ENCODE measurements at places on chromosomes 3 and 15.

GRCh38 chr3:74080056-74080461 is 455.3 kb upstream of the PDZRN3 start:
- no peak for DNase-seq

GRCh38 chr3:2156244-2156847 is 57.7 kb downstream of the CNTN4 start:
- DNase-seq = peak; percentile 36

GRCh38 chr3:64530434-64531049 is 157.3 kb downstream of the ADAMTS9 start:
- DNase-seq = peak; percentile 59

DNA sequence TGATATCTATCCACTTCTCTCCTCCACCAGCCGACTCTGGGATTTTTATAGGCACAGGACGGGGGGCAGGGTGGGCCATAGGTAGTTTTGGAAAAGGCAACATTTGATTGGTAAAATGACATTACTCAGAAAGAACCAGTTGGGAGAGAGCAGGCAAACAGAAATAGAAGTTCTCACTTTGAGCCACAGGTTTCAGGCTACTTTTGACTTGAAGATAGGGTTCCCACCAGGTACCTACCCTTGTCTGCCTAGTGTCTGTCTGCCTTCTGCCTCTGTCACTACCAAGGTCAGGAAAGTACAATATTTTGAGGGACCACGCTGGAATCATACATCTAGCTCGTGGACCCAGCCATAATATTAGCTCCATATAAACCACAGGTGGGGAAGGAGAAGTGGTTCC is 412.9 kb upstream of the GRM7 start:
- no peak for DNase-seq

DNA sequence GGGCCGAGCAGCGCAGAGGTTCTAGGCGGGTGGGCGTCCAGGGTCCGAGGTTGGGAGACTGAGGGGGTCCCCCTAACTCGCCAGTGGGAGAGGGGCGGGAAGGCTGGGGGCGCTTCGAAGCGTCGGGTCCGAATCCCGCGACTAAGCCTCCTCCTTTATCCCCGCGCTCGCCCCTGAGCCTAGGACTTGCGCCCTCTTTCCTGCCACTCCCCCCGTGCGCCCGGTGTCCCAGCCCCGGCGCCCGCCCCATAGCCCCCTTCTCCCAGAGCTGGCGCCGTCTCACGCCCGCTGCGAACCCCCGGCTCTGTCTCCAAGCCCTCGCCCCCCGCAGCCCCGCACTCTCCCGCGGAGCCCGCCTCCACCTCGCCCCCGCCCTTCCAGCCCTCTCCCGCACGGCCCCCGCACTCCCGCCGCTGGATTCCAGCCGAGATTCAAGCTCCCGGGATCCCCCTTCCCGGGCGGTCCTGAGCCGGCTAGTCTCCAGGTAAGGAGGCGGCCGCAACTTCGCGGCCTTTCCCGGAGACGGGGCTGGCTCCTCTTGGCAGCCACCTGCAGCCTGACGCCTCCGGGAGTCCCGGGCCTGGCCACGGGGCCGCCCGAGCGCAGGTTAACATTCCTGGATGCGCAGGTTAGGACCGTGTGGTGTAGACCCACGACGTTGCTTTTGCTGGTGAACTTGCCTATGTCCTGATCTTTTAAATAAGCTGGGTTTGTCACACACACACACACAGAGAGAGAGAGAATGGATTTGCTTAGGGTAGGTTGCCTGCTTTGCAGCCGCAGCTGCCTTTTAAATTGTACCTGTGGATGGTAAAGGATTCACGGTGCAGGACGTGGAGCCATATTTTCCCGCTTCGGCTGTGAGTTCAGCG is 563 bp downstream of the PXYLP1 start:
- peak; percentile 51 for DNase-seq

DNA sequence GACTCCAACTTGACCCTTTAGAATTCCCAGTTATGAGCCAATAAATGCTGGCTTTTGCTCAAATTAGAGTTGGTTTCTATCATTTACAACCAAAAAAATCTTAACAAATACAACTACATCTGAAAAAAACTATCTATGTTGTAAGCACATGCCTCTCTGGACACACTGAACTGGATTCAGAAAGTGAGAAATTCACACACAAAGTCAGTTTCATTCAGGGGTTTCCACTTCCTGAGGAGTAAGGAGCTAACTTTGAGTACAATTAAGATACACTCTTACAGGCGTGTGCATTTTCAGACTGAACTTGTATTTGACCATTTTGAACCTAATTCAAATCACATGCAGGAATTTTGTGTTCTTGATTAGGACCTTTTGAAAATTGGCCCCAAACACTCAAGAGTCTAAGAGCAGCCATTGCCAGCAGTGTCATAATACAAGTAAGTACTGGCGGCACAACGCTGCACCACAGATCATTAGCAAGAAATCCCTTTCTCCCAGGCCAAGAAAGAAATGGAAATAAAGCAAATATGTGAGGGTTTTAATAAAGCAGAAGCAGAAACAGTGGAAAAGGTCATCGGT is 31.2 kb downstream of the LINS1 start:
- DNase-seq = no peak

DNA sequence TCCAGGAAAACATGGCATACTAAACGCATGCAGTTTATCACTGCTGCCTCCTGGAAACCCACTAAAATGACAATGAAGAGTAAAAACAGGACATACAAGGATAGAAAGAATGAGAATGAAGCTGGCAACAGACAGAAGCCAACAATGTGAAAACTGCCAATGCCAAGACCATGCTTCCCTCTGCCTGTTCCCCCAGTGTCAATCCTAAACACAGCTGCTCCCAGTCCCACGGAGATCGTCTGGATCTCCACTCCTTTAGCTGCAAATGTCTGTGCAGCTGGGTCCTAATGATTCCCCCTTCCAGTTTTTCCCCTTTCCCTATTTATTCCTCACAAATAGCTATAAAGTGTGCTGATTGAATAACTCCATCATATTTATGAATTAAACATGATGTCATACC is 16.1 kb downstream of the LEO1 start:
- no peak for DNase-seq

GRCh38 chr3:42678447-42678846 is 6.9 kb upstream of the KLHL40 start:
- DNase-seq = no peak

DNA sequence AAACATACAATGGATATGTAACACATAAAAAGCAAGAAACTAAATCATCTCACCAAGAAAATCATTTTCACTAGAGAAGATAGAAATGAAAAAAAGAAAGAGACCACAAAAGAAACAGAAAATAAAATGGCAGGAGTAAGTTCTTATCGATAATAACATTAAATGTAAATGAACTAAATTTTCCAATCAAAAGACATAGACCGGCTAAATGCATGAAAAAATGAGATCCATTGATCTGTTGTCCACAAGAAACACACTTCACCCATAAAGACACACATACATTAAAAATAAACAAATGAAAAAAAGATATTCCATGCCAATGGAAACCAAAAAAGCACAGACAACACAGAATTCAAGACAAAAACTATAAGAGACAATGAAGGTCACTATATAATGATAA is 1771.9 kb downstream of the SI start:
- DNase-seq = no peak

GRCh38 chr15:60223176-60223575 is 174.6 kb downstream of the ANXA2 start:
- DNase-seq = no peak

- DNase-seq = no peak
Observed at GRCh38 chr3:66355394-66355793, 134.6 kb downstream of the SLC25A26 start.

- no peak for DNase-seq
Observed at GRCh38 chr15:87816811-87817210, 439.7 kb downstream of the NTRK3 start.

DNA sequence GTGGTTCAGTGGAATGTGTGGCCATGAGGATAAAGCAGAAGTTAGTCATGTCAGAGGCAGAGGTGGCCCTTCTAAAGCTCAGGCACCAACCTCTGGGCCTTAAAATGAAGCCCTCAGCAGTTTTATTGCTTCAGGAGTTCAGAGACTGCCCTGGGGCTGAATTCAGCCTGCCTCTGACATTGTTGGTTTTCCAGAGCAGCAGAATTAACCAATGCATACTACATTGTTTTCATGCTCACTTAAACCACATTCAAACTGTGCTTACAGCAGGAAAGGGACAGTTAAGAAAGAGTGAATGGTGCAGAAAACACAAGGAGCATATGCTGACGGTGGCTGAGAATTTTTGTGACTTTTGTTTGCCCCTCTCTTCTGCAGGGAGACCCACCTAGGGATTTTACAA is 320.2 kb downstream of the CHST2 start:
- no peak for DNase-seq

- DNase-seq = no peak
Observed at GRCh38 chr15:83445643-83446042, 1.5 kb upstream of the SH3GL3 start.

DNA sequence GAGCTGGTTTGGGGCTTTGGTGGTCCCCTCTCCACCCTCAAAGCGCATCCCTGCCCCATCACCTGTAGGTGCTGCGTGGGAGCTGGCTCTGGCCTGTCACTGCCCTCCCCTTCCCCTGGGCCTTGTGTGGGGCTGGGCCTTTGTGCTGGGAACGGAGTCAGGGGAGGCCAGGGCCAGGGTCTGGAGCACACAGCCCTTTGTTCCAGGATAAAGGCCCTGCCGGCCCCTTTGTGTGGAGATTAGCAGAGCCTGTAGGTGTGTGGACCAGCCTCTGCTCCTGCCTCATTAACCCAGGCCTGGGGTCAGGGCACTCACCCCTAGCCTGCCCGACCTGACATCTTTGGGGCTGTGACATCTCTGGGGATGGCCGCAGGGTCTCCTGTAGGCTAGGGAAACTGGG is 8.9 kb downstream of the EPHB3 start:
- DNase-seq = no peak

DNA sequence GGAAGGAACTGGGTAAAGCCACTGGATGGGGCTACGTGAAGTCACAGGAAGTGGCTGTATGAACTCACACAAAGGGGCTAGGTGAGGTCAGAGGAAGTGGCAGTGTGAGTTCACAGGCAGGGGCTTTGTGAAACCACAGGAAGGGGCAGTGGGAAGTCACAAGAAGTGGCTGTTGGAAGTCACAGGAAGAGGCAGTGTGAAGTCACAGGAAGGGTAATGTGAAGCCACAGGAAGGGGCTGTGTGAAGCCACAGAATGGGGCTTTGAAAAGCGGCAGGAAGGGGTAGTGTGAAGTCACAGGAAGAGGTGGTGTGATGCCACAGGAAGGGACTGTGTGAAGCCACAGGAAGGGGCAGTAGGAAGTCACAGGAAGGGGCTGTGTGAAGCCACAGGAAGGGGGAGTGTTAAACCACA is 34.6 kb downstream of the GASK1A start:
- DNase-seq = no peak

DNA sequence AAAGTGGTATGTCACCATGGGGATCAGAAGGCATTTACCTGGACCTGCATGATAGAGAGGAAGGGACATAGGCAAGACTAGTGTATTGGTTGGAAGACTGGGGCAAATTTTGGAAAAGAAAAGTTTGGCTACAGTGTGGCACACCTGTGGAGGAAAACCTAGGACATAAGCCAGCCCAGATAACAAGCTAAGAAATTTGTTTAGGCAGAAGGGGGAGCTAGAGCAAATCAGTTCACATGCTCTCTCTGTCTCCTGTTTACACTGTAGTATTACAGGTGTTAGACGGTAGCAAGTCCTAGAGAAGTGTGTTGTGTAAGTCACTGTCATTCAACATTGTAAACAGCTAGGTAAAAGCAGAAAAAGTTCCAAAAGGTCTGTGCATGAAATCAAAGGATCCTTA is 11.9 kb upstream of the ALDH1A2 start:
- DNase-seq = no peak

GRCh38 chr3:30135190-30135589 is 471.2 kb upstream of the TGFBR2 start:
- DNase-seq = no peak

GRCh38 chr15:66720206-66721010 is 18.4 kb downstream of the SMAD6 start:
- DNase-seq = peak; percentile 27

DNA sequence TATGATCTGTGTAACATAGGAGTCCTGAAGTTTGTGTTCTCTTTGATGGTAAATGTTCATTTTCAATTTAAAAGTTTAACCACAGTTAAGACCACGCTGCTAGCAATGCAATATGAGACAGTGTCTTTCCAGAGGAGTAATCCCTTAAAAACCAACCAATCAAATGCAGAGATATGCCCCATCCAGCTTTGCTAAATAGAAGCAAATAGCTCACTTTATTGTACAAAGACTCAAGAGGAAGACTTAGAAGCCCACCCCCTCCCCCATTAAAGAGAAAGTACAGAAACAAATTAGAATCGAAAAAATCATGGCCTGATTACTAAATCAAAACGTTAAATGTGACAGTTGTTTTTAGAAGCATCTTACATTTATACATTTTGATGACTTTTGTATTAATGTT is 2.1 kb upstream of the ANP32A start:
- no peak for DNase-seq

DNA sequence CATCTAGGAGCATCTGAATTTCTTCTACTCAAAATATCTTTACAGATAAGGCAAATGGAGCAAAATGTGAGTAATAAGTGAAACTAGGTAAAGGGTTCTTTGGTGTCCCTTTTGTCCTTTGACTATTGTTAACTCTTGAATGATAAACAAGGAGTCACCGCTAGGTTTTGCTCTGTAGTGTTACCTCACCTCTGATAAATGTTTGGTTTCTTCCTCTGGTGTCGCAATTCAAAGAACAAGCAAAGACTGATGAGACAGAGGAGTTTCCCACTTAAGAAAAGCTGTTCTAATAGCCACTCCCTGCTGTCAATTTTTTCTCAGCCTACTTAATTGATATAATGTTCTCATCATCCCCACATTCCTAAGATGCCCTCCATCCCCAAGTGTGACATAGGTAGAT is 925.9 kb downstream of the IGSF11 start:
- no peak for DNase-seq

DNA sequence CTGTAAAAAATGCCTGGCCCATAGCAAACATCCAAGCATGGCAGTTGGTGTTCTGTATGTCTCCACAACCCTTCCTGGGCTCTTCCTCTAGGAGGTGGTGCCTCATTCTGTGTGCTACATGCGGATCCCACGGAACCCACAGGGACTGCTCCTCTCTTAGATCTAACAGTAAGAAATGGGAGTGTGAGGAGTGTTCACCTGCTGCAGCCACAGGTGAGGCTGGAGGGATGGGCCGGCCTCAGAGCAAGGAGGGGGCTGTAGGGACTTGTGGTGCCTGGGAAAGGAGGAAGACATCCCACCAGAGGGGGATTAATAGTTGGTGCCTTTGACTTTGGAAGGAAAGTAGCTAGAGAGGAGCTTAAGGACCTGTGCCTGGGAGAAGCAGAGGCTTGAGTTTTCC is 22.2 kb downstream of the SEMA3G start:
- no peak for DNase-seq

GRCh38 chr3:179860275-179861107 is 176.2 kb downstream of the PEX5L start:
- no peak for DNase-seq
